Psoas muscle (tissue), 8 donors: ENCODE measurements at places on chromosomes 2 and 18. TPM values are rescaled to one million over a fixed set of nuclear protein-coding genes. Genes with fewer than 3 reads are reported as not detected.

SKA1 gene
- total RNA-seq: not detected

IL18R1 gene
- 1.1 TPM for total RNA-seq

DNA sequence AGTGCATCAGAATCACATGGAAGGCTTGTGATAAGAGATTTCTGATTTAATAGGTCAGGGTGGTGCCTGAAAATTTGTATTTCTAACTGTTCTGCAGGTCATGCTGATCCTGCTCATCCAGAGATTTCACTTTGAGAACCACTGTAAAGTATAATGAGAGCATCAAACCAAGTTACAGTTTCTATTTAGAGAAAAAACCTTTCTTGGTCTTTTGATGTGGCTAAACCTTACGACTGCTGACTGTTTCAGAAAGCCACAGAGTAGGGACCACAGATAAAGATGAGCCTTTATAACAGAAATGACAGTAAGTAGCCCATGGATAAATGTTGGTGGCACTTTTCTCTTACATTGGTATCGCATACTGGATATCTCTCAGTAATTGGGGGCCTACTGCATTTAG lies 109.4 kb upstream of the FANCL start:
- DNase-seq: no peak

DNA sequence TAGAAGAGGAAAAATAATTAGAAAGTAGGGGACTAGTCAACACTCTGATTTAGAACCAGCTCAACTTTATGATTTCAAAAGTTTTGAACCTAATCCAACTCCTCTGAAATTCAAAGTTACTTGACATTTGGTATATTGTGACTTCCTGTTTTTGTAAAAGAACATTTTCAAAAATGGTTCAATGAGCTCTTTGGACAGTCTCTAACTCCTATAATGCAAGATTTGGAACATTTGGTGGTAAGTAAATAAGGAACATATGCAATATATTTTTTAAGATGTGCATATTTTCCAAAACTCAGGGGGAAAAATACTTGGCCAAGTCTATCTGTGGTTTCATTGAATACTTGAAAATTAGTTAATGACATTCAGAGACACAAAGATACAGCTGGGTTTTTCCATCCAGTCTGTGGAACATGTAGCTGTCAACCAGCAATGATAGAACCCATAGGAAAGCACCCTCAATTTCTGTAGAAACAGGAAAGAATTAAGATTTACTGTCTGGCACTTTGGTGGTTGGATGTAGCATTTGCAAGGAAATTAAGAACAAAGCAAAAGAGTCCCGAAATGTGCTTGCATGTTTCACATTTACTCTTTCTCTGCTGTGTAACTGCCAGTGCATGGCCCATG lies 17.0 kb upstream of the ANKRD44 start:
- DNase-seq: no peak

DOK6 gene
- 0.18 TPM for total RNA-seq

PGAP1 gene
- total RNA-seq: 3.0 TPM

- DNase-seq: no peak
These were observed 263.4 kb downstream of the SH3BP4 start for GRCh38 chr2:235215248-235215647.

DNA sequence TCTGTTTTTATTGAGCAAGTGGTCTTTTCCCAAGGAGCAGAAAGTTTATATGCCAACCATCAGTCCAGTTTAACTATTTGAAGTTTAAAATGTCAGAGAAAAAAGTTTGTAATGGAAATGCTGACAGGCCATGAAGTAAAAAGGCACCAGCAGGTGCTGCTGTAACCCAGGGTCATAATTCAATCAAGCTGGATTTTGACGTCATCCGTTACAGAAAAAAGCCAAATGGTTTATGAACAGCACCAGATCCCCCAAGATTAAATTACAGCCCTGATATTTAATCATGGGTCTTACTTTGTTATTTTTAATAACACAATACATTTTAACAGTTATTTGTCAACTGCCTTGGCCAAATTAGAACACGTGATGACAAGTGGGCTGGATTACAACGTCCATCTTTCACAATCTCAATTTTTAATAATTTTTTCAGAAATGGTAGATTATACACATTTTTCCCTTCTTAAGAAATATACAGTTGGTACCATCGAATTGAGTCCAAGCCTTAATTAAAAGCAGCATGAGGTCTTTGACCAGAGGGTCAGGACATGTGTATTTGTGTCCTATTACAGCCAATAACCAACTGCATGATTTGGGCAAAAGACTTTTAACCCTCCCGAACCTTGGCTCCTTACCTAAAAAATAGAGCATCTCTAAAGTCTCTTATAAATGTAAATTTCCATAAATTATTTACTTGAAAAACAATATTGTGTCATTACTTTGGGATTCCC lies 10.0 kb downstream of the TCF4 start:
- DNase-seq: no peak

- DNase-seq: no peak
These were observed 129.2 kb downstream of the BCL11A start for GRCh38 chr2:60424233-60424632.

DNA sequence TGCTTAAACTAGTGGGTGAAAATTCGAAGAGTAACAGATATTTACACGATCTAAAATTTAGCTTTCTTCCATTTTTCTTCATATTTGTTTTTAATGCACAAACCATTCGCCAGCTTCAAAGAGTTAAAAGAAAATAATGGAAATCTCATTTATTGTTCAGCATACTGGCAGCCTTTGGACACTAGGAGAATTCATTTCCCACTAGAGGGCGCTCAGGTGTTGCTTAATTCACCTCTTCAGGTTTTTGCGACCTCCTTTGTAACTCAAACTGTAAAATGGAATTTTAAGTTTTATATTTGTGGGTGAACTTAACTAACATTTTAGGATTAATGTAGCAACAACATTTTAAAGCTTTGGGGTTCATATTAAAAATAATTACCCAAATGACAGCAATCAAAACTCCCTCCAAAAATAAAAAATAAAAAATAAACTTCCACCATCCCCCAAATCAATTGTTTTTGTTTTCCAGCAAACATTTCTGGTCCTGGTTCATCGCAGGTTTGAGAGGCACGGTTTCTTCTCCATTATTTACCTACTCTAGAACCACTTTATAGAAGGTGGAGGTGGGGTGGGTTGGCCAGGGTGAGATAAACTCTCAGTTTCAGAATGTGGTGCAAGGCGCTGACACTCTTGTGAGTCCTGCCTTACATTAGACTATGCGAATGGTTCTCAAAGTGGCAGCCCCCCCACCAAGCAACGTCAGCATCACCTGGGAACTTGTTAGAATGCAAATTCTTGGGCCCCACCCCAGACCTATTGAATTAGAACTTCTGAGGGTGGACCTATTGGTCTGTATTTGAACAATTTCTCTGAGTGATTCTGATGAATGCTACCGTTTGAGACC lies 24.7 kb upstream of the PNPT1 start:
- no peak for DNase-seq

GRCh38 chr2:169480079-169480465 lies 778 bp downstream of the BBS5 start:
- DNase-seq: no peak

C2orf15 gene
- total RNA-seq: not detected

DNA sequence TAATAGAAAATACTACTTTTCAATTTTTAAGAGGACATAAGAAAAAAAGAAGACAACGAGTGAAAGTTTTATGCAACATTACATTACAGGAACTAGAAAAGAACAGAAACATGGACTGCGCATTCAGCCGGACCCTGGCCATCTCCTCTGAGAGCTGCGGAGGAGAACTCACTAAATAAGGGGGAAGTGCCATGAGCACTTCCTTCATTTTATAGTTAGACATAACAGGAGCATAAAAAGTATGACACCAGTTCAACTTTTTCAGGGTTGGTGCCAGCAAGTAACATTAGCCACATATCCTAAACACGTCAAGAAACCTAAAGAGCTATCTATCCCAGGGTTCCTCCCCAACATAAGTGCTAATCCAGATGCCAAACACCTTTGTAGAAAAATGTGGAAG lies 78.0 kb upstream of the SERTAD2 start:
- no peak for DNase-seq

NCK2 gene
- total RNA-seq: 42.0 TPM

DNA sequence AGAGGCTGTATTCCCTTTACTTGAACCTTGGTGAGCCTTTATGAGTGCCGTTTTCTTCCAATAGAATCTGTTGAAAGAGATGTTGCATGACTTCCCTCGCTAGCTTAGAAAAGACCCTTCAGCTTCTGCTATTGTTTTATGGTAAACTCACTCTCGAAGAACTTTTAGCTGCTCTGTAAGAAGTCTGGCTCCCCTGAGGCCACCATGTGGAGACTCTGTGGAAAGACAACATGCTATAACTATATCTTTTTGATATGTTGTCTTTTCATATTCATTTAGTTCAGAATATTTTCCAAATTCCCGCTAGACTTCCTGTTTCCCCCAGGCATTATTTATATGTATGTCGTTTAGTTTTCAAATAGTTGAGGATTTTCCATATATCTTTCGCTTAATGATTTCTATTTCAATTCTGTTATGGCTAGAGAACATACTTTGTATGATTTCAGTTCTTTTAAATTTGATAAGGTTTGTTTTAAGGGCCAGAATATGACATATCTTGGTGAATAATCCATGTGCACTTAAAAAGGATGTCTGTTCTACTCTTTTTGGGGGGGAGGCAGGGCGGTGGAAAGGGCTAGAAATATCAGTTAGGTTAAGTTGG lies 64.1 kb downstream of the PTPN4 start:
- no peak for DNase-seq

GRCh38 chr2:82524826-82525225 lies 1934.3 kb downstream of the SUCLG1 start:
- no peak for DNase-seq

FAM237A gene
- not detected for total RNA-seq

DNA sequence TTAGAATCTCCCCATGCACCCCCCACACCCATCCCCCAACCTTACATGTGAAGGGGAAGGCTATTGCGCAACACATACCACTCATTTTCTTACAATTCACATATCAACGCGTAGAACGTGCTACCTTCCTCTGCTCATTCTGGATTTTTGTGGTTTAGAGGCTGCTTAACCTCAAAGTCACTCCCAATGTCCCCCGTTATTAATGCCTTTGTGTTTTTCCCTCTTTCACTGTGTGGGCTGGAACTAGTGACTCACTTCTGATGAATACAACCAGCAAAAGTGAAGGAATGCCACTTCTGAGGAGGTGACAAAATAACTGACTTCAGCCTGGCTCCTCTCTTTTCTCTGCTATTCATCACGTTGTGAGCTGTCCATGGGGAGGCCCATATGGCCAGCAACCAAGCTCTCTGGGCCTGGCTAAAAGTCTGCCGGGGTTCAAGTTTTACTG lies 342.5 kb upstream of the NXPH2 start:
- no peak for DNase-seq

- no peak for DNase-seq
These were observed 209.0 kb upstream of the PARD3B start for GRCh38 chr2:204336153-204336744.

- peak; percentile 57 for DNase-seq
These were observed 41.6 kb downstream of the LRRC30 start for GRCh38 chr18:7272311-7273049.

REG1B gene
- total RNA-seq: 0.52 TPM

COLEC11 gene
- total RNA-seq: 0.79 TPM

DNA sequence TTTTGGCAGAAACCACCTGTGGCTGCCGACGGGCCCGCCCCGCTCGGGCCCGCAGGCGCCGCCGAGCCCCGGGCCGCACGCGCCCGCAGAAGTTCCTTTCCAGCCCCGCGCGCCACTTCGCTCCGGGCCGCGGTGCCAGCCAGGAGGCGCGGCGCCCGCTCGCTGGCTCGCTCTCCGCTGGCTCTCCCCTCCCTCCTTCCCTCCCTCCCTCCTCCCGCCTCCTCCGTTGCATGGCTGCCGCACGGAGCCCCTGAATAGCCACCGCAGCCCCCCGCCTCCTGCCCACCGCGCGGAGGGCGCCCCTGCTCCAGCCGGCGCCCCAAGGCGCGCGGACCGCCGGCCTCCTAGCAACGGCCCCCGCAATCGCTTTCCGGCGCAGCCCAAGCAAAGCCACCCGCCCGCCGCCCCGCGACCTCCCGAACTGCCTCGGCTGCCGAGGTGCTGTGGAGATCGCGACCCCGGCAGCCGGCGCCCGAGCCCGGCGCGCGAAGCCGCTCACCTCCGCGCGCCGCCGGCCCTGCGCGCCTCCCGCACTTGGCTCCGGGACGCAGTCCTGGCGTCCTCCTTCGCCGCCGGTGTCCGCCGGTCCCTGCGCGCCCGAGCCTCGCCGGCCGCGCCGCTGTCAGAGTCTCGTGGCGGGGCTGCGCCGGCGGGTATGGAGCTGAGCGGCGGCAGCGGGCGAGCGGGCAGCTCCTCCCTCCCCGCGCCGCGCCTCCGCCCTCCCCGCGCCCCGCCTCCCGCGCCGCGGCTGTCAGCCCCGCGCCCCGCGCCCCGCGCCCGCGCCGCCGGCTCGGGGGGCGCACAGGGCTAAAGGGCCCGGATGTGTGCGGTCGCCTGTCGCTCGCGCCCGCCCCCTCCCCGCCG lies at the start of gene ZBTB7C:
TSS of gene ZBTB7C (minus strand) at position 657 of the 864 bp plus-strand sequence.
- peak; percentile 67 for DNase-seq

- no peak for DNase-seq
These were observed 148.2 kb upstream of the HNRNPA3 start for GRCh38 chr2:177064422-177064821.

DNA sequence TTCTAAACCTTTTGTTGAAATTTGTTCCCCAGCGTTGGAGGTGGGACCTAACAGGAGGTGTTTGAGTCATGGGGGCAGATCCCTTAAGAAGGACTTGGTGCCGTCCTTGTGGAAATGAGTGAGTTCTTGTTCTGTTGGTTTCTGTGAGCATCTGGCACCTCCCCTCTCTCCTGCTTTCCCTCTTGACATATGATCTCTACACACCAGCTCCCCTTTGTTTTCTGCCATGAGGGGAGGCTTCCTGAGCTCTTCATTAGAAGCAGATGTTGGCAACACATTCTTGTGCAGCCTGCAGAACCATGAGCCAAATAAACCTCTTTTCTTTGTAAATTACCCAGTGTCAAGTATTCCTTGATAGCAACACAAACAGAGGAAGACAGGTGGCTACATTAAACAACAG lies 23.8 kb downstream of the NABP1 start:
- DNase-seq: no peak

DNA sequence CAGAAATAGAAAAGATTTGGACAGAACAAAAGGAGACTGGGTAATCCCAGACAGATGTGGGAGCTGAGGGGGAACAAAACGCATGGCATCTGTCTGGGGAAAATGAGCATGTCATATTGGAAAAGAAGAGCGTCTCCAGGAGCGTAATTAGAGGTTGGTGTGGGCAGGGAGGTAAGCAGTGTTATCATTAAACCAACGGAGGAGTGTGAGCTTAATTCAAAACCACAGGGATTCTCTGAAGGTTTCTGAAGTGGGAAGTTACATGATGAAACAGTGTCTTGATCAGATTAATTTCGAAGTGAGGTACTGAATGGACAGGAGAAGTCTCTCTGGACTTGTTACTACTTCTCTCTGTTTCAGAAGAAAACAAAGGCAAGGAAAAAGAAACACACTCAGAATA lies 53.3 kb downstream of the DTNB start:
- no peak for DNase-seq

- DNase-seq: peak; percentile 87
These were observed 124.7 kb downstream of the HDAC4 start for GRCh38 chr2:239275847-239276831.

GBX2 gene
- total RNA-seq: not detected

- DNase-seq: no peak
These were observed 49.8 kb downstream of the E2F6 start for GRCh38 chr2:11416186-11416585.

- DNase-seq: no peak
These were observed 76.6 kb downstream of the BAZ2B start for GRCh38 chr2:159539701-159540100.

GRCh38 chr18:23359421-23359820 lies 93.7 kb upstream of the RIOK3 start:
- no peak for DNase-seq

C1GALT1C1L gene
- 0.26 TPM for total RNA-seq
